A549 (cell line): ENCODE measurements at places on chromosomes 3 and 15.

DNA sequence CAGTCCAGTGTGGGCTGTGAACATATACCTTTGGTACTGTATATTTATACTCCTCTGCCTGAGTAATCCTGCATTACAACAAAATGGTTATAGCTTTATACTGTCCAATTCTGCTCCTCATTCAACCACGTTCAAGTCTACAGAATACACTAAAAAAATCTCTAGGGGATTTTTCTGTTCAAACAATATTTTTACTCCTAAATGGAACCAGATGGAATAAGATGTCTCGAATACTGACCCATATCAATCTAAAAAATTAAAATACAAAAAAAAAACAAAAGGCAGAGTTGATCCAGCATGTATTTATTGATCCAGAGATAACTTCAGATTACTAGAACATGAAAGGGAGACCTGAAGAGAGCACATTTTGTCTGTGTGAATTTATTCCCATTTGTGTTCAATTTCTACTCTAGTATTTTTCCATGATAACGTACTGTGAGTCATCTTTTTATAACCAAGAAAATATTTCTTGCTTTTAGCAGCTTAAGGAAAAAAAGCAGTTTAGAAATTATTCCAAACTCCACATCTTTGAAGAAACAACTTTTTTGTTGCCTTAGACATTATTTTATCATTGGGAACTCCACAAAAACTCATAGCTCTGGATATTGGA, 910.7 kb downstream of the TBL1XR1 start:
- DNase-seq, result no peak

- no peak for DNase-seq
These were observed 20.9 kb downstream of the RAD54L2 start for GRCh38 chr3:51559411-51559888.

DNA sequence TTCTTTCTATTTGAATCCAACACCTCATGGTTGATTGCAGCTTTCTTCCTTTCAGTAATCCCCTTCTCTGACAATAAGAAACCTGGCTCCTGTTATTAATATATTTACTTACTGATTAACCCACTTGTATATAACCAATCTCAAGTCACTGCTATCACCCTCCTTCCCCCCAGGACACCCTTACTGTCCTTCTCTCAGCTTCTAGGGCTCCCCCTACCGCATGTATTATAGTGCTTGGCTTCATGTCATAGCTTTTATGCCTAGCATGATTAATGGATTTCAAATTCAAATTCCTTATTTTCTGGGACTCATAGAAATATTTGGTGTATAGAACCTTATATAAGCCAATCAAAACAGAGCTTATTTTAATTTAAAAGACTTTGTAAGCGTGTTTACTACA, 75.7 kb upstream of the BNIP2 start:
- DNase-seq, result peak; percentile 24

- no peak for DNase-seq
These were observed 43.5 kb downstream of the CHD2 start for GRCh38 chr15:92943581-92943980.

DNA sequence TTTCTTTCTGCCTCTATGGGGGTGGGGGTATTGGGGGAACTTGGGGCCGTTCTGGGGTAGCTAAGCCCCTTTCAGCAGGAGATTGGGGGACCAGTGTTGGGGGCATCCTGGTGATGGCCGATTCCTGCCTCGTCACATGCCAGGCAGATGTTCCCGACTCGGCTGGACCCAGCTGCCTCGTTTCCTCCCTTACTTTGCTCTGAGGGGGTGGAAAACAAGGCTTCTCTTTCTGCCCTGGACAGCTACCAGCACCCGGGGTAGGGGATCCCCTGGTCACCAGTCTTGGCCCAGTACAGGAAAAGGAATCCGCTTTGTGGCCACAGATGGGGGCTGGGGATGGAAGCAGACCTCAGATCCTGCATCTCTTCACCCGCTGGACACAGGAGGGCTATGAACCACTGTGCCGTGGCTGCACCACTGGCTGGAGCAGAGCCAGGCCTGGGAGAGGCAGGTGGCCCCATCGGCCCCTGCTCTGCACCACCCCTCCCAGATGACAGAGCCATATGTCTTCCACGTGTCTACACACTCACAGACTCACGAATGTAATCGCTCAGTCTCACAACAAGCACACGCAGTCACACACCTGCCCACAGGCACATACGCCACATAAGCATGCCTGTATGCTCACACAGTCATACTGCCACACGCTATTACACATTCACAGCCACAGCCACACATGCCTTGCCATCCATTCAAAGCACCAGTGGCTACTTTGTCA, 12.4 kb downstream of the SNX33 start:
- no peak for DNase-seq

DNA sequence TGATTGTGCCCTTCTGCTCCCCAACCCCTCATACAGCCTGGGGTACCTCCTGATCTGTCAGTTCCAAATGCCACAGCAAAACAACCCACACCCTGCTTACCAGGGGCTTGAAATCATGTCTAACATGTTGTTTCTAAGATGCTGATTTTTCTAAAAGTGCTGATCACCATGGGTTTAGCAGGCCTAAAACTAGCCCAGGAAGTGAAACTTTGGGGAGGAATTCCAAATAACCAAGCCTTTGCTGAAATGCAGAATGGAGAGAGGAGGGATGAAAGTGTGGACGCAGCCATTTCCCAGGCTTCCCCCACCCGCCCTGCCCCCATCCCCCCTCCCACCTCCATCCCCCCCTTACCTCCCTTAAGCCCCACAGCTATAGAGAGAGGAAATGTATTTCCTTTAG, 2.0 kb upstream of the HRH1 start:
- no peak for DNase-seq

DNA sequence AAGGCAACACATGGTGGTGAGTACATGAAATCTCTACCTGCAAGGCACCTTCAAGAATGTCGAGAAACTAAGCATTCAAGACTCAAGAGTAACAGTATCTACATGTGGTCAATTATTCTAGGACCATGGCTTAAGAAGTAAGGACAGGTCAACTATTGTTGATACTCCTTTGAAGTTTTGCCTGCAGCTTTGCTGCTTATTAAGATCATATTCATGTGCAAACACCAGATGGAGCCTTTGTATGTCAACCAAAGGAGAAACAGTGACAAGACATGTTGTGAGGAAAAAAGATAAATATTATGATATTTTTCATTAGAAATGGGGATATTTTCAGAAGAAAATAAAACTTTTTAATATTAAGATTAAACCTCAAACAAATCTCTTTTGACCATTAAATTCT, 52.3 kb upstream of the FGF7 start:
- no peak for DNase-seq
